Progenitor cell of endocrine pancreas (in vitro differentiated cells): ENCODE measurements at places on chromosomes 7 and 10. TPM values are rescaled to one million over a fixed set of nuclear protein-coding genes. Genes with fewer than 3 reads are reported as not detected.
A peak's percentile ranks its signal among the peaks of the same experiment; 100 is the strongest.

- peaks cover 3% of the 10 kb centered on the region for H3K4me1 ChIP-seq
- DNase-seq: no peak
- no peak overlapping the region for H3K27ac ChIP-seq
These were observed 7.5 kb downstream of the SAR1A start for GRCh38 chr10:70162892-70163201.

- no peak overlapping the region for H3K27ac ChIP-seq
- peaks cover 12% of the 10 kb centered on the region for H3K4me1 ChIP-seq
- DNase-seq: no peak
These were observed 70.6 kb upstream of the ARID5B start for GRCh38 chr10:61830846-61831273.

HOXA11 gene
- not detected in 2 replicates for total RNA-seq

DNA sequence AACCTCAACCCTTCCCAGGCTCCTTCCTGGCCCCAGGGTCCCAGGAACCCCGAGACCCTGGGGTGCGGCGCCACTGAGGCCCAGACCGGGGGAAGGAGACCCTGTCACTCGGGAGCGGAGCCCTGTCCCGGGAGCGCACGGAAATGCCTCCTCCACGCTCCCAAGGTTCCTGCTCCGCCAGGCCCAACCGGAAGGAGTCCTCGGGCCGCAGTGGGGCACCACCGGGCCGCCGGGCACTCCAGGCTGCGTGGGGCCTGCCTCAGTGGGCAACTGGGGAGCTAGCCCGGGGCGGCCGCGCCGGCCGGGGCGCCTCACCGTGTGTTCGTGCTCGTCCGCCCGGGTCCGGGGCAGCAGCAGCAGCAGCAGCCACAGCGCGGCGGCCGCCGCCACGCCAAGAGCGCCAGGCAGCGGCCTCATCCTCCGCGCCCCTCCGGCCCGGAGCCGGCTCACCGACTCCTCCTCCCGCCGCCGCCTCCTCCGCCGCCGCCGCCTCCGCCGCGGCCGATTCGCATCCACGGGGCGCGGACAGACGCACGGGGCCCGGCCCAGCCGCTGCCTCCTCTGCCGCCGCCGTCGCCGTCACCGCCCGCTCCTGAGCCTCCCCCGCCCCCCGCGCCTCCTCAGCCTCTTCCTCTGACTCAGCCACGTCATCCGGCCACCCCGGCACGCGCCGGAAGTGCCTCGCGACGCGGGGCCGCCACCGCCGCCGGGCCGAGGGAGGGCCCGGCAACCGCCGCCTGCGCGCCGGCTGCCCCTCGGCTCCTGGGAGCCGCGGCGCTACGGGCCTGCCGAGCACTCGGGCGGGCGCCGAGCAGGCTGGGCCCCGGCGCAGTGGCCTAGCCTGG, at the start of gene TM9SF3:
TM9SF3 (minus strand) TSS at position 594 of the 845 bp plus-strand sequence; CDS start at position 417, 177 bp downstream.
- peaks cover 1% of the 10 kb centered on the region for H3K36me3 ChIP-seq
- H3K4me3 ChIP-seq: peak within 1 kb of the TSS; percentile 90
- peak within 1 kb of the TSS; percentile 94 for H3K27ac ChIP-seq
- peak; percentile 74 for DNase-seq

DNA sequence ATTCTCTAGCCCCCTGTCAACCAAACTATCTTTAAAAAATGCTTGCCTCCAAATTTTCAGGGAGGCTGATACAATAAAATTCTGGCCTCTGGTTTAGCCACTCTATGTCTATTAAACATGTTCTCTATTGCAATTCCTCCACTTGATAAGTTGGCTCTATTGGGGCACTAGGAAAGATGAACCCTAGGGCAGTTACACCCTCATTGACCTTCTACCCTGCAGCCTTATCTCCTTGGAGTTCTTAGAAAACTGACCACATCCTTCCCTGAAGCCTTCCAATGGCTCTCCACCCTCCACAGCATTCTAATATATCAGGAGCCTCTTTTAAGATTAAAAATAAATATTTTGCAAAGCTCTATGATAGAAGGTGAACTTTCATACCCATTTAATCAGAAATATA, 30.6 kb downstream of the SVOPL start:
- H3K4me1 ChIP-seq: peaks cover 18% of the 10 kb centered on the region
- H3K36me3 ChIP-seq: peaks cover 1% of the 10 kb centered on the region
- no peak overlapping the region for H3K27ac ChIP-seq
- no peak for DNase-seq

DNA sequence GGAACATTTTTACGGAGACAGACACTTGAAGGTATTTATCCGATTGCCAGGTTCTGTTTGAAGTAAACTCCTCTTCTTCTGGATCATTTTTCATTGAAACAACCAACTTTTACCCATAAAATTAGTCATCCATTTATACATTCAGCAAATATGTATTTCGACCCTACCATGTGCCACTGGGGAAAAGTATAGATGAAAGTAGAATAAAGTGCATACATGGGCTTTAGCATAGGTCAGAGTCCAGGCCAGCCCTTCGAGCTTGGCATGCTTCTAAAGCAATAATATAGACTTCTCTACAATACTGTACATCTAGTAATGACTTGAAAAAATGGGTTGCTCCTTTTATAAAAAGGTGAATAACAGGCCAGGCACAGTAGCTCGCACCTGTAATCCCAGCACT, 10.1 kb downstream of the SLC25A16 start:
- peaks cover 16% of the 10 kb centered on the region for H3K4me1 ChIP-seq
- no peak for DNase-seq
- peaks cover 7% of the 10 kb centered on the region for H3K36me3 ChIP-seq
- peak overlapping the region; percentile 86 for H3K27ac ChIP-seq
- no peaks in the 10 kb centered on the region for H3K27me3 ChIP-seq

ACTL6B gene
- total RNA-seq: 4.1 and 4.2 TPM in 2 replicates

SLC13A1 gene
- total RNA-seq: not detected in 2 replicates

GRCh38 chr7:3370068-3370830, 69.2 kb downstream of the SDK1 start:
- no peak for DNase-seq
- no peak overlapping the region for H3K4me3 ChIP-seq
- H3K27me3 ChIP-seq: no peaks in the 10 kb centered on the region
- peaks cover 5% of the 10 kb centered on the region for H3K36me3 ChIP-seq

ANKRD7 gene
- total RNA-seq: not detected in 2 replicates

GRCh38 chr10:103616705-103617601, 123.4 kb downstream of the NEURL1 start:
- H3K4me1 ChIP-seq: no peaks in the 10 kb centered on the region
- peaks cover 4% of the 10 kb centered on the region for H3K36me3 ChIP-seq
- H3K4me3 ChIP-seq: no peak overlapping the region
- H3K27me3 ChIP-seq: no peaks in the 10 kb centered on the region
- peak overlapping the region; percentile 59 for H3K27ac ChIP-seq
- DNase-seq: no peak

DNA sequence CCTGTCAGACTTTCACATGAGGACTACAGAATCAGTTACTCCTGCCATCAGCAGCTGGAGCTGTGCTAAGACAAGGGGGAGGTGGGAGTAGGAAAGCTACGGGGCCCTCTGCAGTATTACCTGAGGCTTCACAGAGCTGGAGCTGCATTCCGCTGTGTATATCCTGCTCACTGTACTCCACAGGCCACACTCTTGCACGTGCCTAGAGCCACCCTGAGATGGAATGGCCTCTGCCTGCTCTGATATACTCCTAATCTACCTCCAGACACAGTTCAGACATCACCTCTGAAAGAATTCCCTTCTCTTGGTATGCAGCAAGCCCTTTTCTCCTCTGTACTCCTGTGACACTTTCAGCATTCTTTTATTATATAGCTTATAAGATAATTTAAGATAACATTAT, 34.8 kb downstream of the TRDMT1 start:
- H3K4me3 ChIP-seq: no peak overlapping the region
- no peaks in the 10 kb centered on the region for H3K27me3 ChIP-seq
- DNase-seq: no peak
- H3K27ac ChIP-seq: no peak overlapping the region
- peaks cover 4% of the 10 kb centered on the region for H3K36me3 ChIP-seq
- H3K4me1 ChIP-seq: peaks cover 9% of the 10 kb centered on the region
